AG04450 (cell line): ENCODE measurements at places on chromosomes 2 and 18.

- DNase-seq = no peak
Observed at GRCh38 chr2:99297994-99298393, 3.0 kb downstream of the LYG1 start.

DNA sequence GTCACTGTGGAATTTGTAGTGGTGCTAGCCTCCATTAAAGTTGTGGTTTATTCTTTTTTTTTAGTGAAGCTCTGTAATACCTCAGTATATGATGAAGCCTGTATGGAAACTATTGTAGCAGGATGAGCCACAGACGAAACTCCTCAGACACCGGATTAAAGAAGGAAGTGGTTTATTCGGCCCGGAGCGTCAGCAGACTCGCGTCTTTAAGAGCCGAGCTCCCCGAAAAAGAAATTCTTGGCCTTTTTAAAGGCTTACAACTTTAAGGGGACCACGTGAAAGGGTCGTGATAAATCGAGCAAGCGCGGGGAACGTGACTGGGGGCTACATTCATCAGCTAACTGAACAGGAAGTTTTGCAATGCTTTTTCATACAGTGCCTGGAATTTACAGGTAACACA lies 8.1 kb upstream of the CCL20 start:
- DNase-seq = no peak

DNA sequence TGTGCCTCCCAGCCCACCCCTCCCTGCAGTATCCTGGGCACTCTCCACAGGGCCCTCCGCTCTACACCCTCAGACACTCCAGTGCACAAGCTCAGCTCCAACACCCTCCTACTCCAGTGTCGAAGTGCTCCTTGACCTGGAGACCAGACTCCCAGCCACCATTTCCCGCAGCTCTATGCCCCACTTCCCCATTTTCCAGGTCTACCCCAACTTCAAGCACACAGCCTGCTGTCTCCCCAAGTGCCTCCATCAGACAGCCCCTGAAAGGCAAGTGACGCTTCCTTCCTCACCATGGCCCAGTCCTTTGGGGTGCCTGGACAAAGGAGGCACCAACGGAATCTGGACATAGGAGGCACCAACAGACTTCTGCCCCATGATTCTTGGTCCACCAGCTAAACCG lies 7.2 kb downstream of the PASK start:
- DNase-seq = no peak

DNA sequence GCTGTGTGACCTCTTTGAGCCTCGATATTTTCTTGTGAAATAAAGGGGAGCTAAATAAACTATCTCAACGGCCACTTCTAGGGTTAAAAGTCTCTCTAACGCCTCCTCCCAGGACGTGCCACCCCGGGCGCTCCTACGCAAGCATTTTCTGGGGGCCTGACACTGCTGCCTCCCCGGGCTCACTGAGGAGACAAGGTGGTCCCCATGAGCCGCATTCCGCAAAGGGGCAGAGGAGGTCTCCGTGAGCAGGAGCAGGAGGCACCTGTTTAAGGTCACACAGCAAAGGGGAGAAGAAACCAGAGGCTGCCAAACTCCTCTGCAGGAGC lies 913 bp upstream of the WNT10A start:
- no peak for DNase-seq

GRCh38 chr18:38475686-38476085 lies 910.1 kb upstream of the CELF4 start:
- DNase-seq = no peak

DNA sequence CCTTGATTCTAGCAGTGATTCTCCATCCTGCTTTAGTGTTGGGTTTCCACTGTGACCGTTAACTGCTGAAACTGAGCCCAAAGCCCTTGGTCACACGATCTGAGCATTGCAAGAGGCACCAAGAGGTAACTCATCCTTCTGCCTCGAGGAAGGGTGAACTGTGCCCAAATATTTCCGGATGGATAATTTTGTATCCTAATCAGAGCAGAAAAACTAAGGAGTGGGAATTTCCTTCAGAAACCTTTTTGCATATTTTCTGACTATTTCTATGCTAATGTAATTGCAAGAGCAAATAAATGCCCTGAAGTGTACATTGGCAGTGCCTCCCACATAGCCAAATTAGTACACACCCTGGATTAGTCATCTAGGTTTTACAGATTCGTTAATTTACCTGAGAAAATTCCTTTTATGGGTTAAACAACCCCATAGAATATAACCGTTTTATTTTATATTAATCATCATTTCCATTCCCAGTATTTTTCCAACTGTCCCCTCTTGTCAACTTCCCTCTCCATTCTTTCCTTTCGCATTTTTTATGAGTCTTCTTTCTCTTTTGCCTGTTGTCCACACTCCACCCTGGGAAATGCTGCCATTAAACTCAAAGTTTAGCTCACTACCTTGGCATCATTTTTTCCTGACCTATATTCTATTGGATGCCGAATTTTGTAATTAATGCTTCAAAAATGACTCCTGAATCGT lies 31.7 kb upstream of the COBLL1 start:
- DNase-seq = no peak

- DNase-seq = no peak
Observed at GRCh38 chr2:237128845-237129592, 43.3 kb downstream of the COPS8 start.

DNA sequence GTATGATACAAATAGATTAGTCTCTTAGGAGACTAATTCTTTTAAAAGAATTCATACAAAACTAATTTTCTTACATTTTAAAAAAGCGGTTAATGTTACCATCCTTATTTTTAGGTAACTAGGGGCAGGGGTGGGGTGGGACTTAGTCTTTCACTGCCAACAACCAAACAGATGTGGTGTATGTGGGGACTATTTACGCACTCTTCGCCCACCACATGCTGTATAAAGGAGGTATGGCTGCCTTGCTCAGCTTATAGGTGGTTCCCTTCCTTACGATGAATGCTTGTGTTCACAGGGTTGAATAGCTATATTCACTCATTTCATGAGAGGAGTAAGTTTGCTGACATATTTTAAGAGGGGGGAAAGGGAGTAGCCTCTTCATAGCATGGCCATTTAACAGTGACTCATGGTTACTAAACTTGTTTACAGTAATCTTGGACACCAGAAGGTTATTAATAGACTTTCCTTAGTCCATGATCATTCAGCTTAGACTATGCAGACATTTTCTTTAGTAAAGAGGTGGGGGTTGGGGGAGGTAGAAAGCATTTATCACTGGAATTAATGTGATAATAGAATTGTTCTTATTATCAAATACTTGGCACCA lies 61.8 kb downstream of the CAB39 start:
- peak; percentile 51 for DNase-seq

GRCh38 chr2:166179201-166179600 lies 51.4 kb upstream of the SCN1A start:
- no peak for DNase-seq

DNA sequence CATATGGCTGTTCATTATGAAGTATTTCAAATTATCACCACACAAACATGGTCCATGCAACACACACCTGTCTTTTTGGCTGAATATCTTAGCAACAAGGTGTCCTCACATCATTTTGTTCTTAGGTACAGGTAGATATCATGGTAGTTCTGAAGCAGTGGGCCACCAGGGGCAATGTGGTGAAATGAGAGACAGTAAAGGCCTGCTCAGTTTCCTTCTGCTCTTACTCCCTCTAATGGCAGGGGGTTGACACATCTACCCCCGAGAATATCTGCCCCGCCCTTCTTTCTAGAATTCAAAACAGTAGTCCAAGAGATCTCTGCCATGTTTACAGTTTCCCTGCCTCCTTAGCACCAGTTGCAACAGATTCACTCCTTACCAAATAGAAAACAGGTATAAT lies 147.0 kb upstream of the KLHL14 start:
- DNase-seq = no peak

DNA sequence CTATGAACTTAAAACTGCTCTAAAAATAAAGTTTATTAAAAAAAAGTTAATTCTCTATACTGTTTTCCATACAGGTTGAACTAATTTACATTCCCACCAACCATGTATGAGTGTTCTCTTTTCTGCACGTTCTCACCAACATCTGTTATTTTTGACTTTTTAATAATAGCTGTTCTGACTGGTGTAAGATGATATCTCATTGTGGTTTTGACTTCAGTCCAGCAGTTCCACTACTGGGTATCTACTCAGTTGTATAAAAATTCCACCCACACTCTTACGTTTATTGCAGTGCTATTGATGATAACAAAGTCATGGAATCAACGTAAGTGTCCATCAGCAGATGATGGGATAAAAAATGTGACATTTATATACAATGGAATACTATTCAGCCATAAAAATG lies 33.7 kb downstream of the SPAG16 start:
- peak; percentile 11 for DNase-seq

DNA sequence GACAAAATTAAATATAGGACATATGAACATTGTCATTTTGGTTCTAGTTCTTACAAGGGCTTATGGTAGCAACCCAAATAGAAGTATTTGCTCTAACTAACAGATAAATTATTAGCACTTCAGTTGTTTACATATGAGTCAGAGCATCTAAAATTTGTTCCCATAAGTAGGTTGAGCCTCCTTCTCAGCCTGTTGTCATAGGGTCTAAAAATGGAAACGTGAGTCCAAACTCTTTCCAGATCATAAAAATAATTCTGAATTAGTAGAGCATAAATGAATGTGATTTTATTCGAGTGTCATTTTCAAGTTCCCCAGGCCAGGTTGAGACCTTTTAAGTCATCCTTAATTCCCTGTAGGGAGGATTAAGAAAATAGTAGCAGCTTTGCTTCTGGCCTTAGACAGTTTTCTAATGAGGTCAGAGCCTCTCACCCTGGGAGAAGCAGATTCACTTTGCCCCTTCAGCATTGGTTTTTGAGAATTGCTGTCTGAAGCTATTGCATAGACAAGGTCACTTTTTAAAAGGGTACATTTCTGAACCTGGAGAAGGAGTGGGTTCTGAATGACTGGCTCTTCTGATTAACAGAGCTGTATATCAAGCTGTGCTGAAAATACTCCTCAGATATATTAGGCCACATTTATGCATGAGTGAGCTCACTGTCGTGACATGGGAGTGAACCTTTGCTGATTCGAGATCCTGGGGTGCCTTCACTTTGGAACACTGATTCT lies 164.3 kb downstream of the NEDD4L start:
- no peak for DNase-seq

DNA sequence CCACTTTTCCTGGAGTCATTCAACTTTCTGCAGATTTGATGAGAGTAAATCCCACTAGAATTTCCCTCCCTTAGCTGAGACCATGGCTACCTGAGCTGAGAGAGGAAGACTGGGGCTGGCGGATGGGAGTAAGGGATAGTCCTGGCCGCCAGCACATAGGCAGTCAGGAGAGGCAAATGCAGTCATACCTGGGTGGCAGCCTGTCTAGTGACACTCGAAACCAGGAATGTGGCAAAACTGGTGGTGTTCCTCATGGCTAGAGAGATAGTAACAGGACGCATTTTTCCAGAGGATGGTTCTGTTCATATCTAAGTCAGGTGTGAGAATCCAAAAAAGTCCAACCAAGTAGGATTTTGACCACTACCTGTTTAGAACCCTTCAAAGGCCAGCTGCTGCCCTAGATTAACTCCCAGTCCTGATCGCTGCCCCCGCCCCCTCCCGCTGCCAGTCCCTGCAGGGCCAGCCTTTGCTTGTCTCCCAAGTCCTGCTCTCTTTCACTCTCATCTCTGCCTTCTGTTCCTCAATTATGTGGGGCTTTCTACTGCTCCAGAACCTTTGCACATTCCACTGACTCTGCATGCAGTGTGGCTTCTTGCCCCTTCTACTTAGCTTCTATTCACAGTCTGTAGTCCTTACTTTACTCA lies 17.4 kb upstream of the SCG2 start:
- no peak for DNase-seq

DNA sequence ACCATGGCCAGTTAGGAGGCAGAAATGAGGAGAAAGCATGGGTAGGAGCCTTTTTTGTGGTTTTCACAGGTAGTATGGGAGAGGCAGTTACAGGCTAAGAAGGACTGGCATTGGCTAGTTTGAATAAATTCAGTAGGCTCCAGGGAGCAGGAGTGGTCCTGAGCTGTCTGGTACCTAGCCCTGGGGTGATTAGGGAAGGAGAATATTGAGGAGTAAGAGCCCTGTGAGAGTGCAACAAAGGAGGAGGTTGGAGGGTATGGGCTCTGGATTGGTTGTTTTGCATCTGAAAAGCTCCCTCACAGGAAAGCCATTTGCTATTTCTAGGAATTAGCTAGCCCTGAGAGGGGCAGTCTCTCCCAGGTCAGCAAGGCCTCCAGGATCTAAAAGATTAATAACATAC lies 13.3 kb upstream of the TCF7L1 start:
- no peak for DNase-seq

GRCh38 chr18:58525517-58525916 lies 103.4 kb downstream of the ALPK2 start:
- peak; percentile 18 for DNase-seq

- DNase-seq = no peak
Observed at GRCh38 chr18:62512996-62513395, 9.8 kb upstream of the ZCCHC2 start.

- no peak for DNase-seq
Observed at GRCh38 chr2:125224830-125225229, 1199.7 kb downstream of the CNTNAP5 start.

- DNase-seq = no peak
Observed at GRCh38 chr2:239112127-239112774, 264.4 kb downstream of the TWIST2 start.

- DNase-seq = peak; percentile 86
Observed at GRCh38 chr2:84963692-84964405, 7.1 kb upstream of the KCMF1 start.

GRCh38 chr2:107511970-107512789 lies 314.5 kb upstream of the RGPD4 start:
- no peak for DNase-seq

GRCh38 chr2:108588070-108588668 lies 53.9 kb downstream of the LIMS1 start:
- no peak for DNase-seq
